ENCODE measurements at places on chromosomes 5 and 9. TPM values are rescaled to one million over a fixed set of nuclear protein-coding genes. Genes with fewer than 3 reads are reported as not detected.

The PCDHAC1 gene
- 4.5 TPM for total RNA-seq

The ZFAND5 gene
- 209 TPM for total RNA-seq

The SLC6A19 gene
- total RNA-seq = not detected

The ZDHHC11B gene
- 1.9 TPM for total RNA-seq

The UBTD2 gene
- 39.2 TPM for total RNA-seq

The GLRA1 gene
- total RNA-seq = not detected

The CENPK gene
- total RNA-seq = 50.9 TPM

The ATP10B gene
- 0.10 TPM for total RNA-seq

The PCDHB9 gene
- 1.6 TPM for total RNA-seq

The DRD1 gene
- 0.19 TPM for total RNA-seq

The FRRS1L gene
- 2.2 TPM for total RNA-seq

The HMGCS1 gene
- total RNA-seq = 230 TPM

The PCDHGC4 gene
- total RNA-seq = 2.4 TPM

The SHLD3 gene
- 2.9 TPM for total RNA-seq

The GDA gene
- 3.0 TPM for total RNA-seq

The BTNL3 gene
- not detected for total RNA-seq

The HMCN2 gene
- 9.1 TPM for total RNA-seq

The SLC46A2 gene
- total RNA-seq = not detected

The CCDC171 gene
- total RNA-seq = 2.3 TPM

The CDKN2A gene
- 0.69 TPM for total RNA-seq

The FBP2 gene
- not detected for total RNA-seq

The POU5F2 gene
- 0.06 TPM for total RNA-seq

The THG1L gene
- total RNA-seq = 12.4 TPM

The ICE1 gene
- total RNA-seq = 52.2 TPM

The DOCK2 gene
- total RNA-seq = 8.5 TPM

The CYLC2 gene
- not detected for total RNA-seq

The WDR36 gene
- total RNA-seq = 41.8 TPM

The CMYA5 gene
- total RNA-seq = 0.65 TPM

The CDX1 gene
- total RNA-seq = not detected

The CDC20B gene
- total RNA-seq = not detected

The FANCC gene
- 15.2 TPM for total RNA-seq

The FOXD4L4 gene
- total RNA-seq = not detected

The ANKRD31 gene
- 0.27 TPM for total RNA-seq

The HSD17B3 gene
- total RNA-seq = not detected

The CARD9 gene
- total RNA-seq = 1.1 TPM

The TEX48 gene
- total RNA-seq = not detected

The SNCB gene
- 6.9 TPM for total RNA-seq

The C9 gene
- not detected for total RNA-seq

The DMGDH gene
- 1.1 TPM for total RNA-seq

The OLFM1 gene
- total RNA-seq = 53.4 TPM

The SPATA31A7 gene
- total RNA-seq = not detected

The LEAP2 gene
- total RNA-seq = 2.9 TPM

The DEPDC1B gene
- total RNA-seq = 67.4 TPM

The MARCHF6 gene
- 109 TPM for total RNA-seq

The JAKMIP2 gene
- 13.4 TPM for total RNA-seq

The C6 gene
- total RNA-seq = not detected

The TRPM3 gene
- 9.7 TPM for total RNA-seq

The CA9 gene
- total RNA-seq = 1.3 TPM

The PCDHB8 gene
- total RNA-seq = 0.92 TPM

The PTGS1 gene
- total RNA-seq = 1.3 TPM

The IL13 gene
- not detected for total RNA-seq

The ORM1 gene
- total RNA-seq = not detected

The FAM151B gene
- 1.1 TPM for total RNA-seq

The FST gene
- 16.6 TPM for total RNA-seq
